ENCODE measurements at places on chromosomes 5 and 9.

DNA sequence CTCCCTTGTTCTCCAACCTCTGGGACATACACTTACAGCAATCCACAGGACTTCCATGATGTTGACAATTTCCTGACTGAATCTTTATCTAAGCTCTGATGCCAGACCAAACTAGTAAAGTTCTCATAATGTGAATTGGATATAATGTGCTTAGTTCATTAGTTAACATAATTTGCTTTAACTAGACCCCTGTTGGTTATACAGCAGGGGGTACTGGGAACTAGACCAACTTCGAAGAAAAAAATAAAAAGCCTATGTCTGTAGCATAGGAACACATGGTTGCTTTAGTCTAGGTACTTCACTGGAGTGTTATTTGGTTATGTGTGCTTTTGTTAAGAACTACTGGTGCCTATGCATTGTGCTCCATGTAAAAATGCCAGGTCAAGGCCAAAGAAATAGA is 173.8 kb downstream of the ADAMTS6 start:
- no peak for DNase-seq

- no peak for DNase-seq
Observed at GRCh38 chr5:35822511-35822910, 34.2 kb upstream of the IL7R start.

DNA sequence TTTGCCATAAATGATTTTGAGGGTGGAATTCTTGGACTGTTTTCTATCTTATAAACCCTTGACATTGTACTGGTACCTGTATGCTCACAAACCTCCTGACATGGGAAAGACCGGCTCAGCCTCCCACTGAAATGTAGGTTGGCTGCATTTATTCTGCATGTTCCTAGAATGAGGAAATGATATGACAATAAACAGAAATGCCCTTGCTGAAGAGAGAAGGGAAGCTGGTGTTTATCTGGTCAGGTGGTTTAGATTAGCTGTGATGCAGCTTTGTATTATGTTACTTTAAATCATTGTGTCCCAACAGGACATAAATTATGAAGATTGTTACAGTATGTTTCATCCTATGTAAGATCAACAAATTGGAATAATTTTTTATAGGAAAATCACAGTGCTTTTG is 23.1 kb upstream of the CATSPER3 start:
- no peak for DNase-seq

DNA sequence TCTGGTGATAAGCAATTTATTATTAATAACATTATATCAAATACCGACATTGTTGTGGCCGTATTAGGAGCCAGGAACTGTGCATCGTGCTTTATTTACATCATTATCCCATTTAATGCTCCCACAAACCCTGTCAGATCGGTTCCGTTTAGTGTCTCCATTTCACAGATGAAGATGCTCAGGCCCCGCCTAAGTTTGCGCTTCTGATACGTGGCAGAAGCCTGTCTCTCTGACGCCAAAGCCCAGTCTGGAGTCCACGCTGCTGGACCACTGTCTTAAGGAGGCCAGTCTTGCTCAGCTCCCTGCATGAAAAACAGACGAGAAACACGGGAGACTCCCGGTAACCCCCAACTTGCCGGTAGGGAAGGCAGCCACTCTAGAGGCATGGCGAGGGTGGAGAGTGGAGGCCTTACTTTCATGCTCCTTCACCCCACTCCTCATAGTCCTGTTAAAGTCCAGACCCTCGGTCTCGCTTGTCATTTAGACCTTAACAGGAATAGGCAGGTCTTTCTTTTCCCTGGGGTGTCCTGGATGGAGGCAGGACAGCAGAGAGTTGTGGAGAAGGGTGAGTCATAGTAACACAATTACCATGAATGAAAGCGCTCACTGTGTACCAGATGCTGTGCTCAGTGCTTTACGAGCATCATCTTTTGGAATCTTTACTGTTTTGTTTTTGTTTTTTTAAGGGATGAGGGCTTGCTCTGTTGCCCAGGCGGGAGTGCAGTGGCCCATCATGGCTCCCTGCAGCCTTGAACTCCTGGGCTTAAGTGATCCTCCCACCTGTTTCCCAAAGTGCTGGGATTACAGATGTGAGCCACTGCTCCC is 872 bp downstream of the TXNDC15 start:
- DNase-seq = peak; percentile 51

DNA sequence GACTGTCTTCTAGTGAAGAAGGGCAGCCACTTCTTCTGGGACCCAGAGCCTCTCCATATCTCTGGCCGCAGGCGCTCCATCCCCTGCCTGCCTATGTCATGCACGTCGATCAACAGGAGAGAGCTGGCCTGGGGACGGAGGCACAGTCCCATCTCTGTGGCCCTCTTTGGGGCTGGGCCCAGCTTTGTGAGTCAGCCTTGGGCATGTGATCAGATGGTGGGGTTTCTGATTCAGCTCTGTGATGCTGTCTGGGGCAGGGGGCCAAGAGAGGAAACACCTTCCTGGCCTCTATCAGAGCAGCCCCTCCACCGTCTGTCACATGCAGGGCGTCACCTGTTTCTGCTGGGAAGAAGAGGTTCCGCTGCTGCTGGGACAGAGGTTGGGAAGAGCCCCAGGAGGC is 72.6 kb downstream of the MVB12B start:
- no peak for DNase-seq

DNA sequence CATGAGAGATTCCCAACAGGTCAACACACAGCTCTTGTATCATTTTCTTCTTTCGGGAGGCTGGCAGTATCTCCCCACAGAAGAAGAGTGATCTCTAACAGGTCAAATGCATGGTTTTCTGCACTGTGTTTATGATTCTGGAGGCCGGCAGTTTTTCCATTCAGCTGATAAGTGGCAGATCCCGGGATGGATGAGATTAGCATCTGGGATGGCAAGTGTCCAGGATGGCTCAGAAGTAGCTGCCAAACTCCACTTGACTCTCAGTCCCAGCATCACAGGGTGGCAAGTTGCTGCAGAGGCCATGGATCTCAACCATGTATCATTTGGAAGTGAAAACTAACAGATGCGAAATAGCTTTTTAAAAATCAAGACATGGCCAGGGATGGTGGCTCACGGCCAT is 97.8 kb upstream of the SLC44A1 start:
- no peak for DNase-seq

DNA sequence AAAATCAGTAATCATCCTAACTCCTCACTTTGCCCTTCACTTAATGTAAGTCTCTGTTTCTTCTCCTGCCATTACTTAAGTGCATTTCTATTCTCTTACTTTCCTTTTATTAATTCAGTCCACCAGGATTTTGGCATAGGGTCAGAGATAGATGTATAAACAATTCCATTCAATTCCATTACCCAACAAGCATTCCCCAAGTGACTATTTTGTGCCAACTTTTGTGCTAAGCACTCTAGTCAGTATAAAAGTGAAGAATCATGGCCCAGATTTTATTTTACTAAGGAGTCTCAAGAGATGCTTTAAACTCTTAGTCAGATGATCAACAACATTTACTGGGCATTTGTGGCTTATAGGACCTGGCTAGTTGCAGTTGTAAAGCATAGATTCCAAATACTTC is 159.3 kb downstream of the DMAC1 start:
- no peak for DNase-seq

DNA sequence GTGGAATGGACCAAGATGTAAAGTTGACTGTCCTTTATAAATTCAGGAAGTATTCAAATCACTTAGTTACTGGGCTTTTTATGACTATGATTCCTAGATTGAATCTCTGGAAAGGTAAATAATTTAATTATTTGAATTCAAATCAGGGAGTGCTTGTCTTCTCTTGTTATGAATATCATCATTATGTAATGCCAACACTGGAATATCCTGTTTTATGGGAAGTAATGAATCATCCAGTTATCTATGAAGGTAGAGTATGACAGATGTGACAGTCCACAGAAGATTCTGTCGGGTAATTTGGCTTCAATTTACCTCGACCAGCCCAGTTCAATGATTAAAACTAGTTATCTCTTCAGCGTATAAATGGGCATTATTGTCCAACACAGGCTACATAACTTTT is 141.0 kb upstream of the NUDT12 start:
- DNase-seq = no peak

GRCh38 chr5:36743891-36744772 is 132.4 kb upstream of the NIPBL start:
- DNase-seq = peak; percentile 78

GRCh38 chr5:11329679-11330078 is 568.6 kb upstream of the DAP start:
- no peak for DNase-seq

DNA sequence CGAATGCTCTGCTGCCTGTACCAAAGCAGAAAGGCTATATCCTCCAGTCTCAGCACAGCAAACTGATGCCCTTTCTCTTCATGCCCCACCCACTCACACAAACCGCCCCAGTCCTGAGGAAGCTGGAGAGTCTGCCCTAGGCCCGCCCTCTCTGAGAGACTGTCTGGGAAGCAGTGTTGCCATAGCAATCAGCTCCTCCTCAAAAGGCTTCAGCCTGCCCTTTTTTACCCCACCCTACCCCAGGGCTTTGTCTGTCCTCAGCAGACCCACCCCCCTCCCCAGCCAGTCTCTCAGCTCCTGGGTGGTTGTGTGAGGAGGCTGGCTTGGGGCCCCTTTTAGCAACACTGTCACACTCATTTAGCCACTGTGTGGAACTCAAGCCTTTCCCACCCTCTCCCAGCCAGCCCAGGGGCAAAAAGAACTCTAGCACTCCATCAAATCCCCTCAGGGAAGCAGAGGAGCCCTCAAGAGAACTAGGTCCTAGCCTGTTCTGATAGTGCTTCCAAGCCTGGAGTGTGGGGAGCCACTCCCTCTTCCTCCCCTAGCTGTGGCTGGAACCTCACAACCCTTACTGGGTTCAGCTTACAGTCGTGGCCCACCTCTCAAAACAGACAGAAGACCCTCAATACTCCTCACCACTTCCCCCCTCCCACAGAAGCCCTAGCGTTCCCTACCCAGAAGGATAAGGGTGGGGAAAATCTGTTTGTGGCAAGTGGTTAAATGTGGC is 1.4 kb downstream of the ATOSB start:
- DNase-seq = peak; percentile 87

DNA sequence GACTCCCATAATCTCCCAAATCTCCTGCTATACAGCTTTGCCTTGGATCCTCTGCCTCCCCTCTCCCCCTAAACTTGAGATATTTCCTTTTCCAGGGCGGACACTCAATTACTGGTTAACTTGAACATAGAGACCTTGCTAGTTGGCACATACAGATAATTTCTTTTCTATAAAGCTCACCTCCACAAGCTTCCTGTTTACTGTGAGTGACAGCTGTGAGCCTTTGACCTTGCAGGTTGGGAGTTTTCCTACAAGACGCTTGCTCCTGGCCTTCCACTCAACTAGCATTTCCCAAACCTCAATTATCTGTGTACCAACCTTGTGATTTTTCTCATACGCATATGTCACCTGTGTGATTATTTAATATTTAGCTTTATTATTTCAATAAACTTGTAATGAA is 114.5 kb downstream of the GNA14 start:
- DNase-seq = no peak

DNA sequence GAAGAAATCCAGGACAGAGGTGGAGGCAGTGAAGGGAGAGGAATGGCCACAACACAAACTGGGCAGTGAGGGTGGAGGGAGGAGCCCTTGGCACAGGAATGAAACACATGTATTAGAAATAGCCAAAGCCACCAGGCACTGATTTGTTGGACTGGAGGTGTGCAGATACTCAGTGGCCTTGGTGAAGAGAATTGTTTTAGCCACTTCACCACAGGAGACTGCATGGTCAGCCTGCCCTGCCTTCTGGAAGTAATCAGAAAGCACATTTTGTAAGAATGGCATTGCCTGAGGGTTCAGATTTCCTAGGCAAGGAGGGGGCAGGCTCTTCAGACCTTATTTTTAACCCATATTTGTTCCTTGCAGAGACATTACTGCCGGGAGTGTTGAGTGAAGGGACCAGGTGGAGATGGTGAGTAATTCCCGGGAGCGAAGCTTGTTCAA is 2.2 kb downstream of the SGCD start:
- DNase-seq = no peak

GRCh38 chr5:12794476-12795332 is 890.5 kb upstream of the CTNND2 start:
- no peak for DNase-seq

- no peak for DNase-seq
Observed at GRCh38 chr9:5470122-5470521, 19.8 kb downstream of the CD274 start.

DNA sequence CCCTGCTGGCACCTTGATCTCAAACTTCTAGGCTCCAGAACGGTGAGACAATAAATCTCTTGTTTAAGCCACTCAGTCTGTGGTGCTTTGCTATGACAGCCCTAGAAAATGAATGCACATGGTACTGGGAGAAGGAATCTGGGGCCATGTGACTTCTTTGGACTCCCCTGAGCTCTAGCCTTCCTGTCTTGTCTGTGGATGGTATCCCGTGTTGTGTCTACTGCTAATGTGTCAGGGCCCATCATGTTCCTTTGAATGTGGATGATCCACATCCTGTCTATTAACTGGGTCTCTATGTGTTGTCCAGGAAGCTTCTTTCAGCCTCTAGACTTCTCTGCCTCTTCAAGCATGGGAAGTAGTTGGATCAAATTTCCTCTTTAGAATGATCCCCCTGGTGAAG is 25.1 kb downstream of the IL7R start:
- DNase-seq = no peak

GRCh38 chr9:134775081-134775951 is 105.3 kb upstream of the FCN2 start:
- DNase-seq = no peak

- no peak for DNase-seq
Observed at GRCh38 chr9:17349831-17350230, 215.0 kb downstream of the CNTLN start.

DNA sequence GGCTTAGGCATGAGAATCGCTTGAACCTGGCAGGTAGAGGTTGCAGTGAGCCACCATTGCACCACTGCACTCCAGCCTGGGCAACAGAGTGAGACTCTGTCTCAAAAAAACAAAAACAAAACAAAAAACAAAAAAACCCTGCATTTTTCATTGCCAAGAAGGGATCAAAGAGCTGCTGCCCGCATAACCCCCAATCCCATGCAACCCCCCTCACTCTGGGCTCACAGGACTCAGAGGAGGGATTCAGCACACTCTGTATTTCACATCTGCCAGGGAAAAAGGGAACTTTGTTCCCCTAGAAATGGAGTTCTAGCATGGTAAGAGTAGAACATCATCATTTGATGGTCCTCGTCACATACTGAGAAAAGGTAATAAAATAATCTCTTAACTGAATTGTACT is 153.9 kb upstream of the GNA14 start:
- no peak for DNase-seq

Data from A549 (cell line).